Stimulated activated CD8-positive, alpha-beta memory T cell treated with anti-CD3 and anti-CD28 coated beads, Interleukin-4, amount 100 ng/mL, for 4 hours (primary cell): ENCODE measurements at places on chromosomes 4 and X.

DNA sequence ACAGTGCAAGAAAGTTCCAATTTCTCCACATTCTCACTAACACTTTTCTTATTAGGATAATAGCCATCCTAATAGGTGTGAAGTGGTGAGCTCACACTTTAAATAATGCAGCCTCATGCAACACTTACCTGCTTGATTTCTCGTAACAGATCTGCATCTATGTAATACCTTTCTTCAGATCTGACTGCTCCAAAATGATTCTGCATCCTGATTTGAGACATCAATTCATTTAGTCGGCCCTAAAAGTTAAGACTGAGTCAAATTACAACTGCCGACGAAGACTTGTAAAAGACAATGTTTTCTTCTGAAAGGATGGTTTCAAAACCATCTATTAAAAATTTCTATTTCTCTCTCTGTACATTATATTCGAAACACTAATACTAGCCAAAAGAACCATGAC lies 30.7 kb downstream of the NUP54 start:
- no peak for DNase-seq

DNA sequence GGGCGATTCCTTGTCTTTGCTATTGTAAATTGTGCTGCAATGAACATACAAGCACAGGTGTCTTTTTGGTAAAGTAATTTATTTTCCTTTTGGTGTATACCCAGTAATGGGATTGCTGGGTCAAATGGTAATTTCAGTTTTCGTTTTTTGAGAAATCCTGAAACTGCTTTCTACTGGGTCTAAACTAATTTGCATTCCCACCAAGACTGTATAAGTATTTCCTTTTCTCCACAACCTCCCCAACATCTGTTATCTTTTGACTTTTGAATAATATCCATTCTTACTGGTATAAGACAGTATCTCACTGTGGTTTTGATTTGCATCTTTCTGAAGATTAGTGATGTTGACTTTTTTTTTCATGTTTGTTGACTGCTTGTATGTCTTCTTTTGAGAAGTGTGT lies 2506.0 kb downstream of the PCDH7 start:
- DNase-seq, result no peak

GRCh38 chrX:24145303-24146186 lies 4.0 kb upstream of the ZFX start:
- DNase-seq, result no peak

GRCh38 chr4:80215449-80216052 lies 18.2 kb downstream of the PRDM8 start:
- no peak for DNase-seq
